ENCODE measurements at places on chromosomes 3 and 15.

- no peak for DNase-seq
Observed at GRCh38 chr15:27183201-27183600, 212.2 kb downstream of the GABRG3 start.

GRCh38 chr3:120763601-120764000 lies 21.1 kb downstream of the GTF2E1 start:
- DNase-seq = no peak

- DNase-seq = no peak
Observed at GRCh38 chr3:47108546-47108945, 55.4 kb downstream of the SETD2 start.

GRCh38 chr3:188198760-188199327 lies 44.9 kb downstream of the LPP start:
- no peak for DNase-seq

- DNase-seq = no peak
Observed at GRCh38 chr15:34304613-34305012, 33.0 kb downstream of the SLC12A6 start.

- DNase-seq = no peak
Observed at GRCh38 chr15:77983708-77984445, 93.6 kb downstream of the TBC1D2B start.

GRCh38 chr3:124263168-124263567 lies 271.2 kb upstream of the ROPN1 start:
- DNase-seq = no peak

GRCh38 chr3:37262816-37263393 lies 88.5 kb upstream of the LRRFIP2 start:
- DNase-seq = no peak

DNA sequence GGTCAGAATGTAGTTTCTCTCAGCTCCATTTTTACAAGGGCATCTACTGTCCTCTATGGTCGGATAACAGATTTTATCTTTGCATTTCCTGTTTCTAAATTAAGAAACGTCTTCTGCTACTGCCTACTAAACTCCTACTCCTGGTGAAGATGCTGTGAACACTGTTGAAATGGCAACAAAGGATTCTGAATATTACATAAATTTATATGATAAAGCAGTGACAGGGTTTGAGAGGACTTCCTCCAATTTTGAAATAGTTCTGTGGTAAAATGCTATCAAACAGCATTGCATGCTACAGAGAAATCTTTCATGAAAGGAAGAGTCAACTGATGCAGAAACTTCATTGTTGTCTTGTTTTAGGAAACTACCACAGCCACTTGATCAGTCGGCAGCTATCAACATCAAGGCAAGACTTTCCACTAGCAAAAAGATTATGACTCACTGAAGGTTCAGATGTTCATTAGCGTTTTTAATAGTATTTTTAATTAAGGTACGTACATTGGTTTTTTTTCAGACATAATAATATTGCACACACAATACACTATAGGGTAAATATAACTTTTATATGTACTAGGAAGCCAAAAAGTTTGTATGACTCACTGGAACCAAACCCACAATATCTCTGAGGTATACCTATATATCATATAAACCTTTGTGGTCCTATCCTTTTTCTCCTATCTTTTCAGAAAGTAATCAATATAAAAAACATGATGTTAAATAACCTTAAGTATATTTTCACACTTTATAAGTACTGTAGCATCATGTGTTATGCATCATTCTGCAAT lies 156.1 kb downstream of the STAG1 start:
- DNase-seq = no peak

DNA sequence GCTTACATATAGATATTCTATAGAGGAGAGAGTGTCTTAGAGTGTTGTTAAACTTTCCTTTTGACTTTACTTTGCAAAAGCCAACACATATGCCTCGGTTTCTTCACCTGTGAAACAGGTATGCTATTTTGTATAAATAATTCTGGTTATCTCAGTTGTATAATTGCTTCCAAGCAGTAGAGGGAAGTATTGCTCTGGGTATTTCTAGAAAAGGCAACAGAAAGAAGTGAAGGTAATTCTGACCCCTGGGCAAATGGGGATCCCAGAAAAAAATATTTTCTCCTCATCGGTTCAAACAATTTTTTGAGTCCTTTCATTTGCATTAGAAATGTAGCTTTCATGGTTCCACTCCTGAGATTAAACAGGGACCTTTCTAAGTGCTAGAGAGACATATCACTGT lies 216.5 kb upstream of the SEMA6D start:
- DNase-seq = no peak

GRCh38 chr15:70493787-70494516 lies 269.4 kb downstream of the UACA start:
- DNase-seq = no peak

DNA sequence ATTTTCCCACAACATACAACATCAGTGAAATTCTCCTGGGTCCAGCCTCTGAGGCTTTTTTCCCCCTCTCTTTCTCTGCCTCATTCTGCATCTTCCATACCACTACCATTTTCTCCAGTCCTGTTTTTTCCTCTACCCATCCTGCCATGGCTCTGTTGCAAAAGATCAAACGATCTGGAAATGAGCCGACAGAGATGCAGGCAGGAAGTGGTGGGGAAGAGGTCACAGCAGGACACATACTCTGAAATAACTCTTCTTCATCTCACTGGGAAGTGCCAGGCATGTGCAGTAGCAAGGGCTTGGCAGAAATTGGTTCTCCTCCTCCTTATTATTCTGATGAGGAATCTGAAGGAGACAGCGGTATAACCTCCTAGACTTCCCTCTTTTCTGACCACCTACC lies 114.3 kb downstream of the CORO2B start:
- DNase-seq = no peak

GRCh38 chr15:42710662-42711061 lies 26.3 kb downstream of the CDAN1 start:
- no peak for DNase-seq

GRCh38 chr15:58518626-58519025 lies 86.8 kb downstream of the LIPC start:
- no peak for DNase-seq

DNA sequence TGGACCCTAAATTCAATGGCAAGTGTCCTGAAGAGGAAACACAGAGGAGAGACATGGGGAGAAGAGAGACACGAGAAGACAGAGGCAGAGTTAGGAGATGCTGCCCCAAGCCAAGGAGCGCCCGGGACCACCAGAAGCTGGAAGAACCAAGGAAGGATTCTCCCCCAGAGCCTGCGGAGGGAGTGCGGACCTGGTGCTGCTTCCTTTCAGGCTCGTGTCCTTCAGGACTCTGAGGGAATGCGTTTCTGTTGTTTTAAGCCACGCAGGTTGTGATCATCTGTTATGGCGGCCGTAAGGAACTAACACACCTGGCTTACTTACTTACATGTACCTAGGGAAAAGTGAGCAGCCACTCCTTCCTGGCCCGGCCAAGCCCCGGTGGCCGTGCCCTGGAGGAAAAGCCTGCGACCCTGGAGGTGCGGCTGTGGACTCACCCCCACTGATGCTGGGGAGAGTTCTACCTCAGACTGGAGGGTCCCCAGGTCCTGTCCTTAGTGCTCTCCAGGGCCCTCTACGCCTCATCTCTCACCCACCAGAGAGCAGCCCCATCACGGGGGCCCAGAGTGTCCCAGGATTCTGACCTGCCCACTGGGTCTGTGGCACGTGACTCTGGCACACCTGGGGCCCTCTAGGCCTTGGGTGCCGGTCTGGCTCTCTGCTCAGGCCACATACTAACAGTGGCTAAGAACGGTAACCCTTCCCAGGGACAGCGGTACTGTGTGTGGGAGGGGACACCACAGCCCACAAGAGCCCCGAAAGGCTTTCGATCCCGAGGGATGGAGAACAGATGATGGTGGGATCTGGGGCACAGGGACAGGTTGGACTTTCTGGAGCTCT lies 61.8 kb downstream of the ITGA11 start:
- DNase-seq = no peak

DNA sequence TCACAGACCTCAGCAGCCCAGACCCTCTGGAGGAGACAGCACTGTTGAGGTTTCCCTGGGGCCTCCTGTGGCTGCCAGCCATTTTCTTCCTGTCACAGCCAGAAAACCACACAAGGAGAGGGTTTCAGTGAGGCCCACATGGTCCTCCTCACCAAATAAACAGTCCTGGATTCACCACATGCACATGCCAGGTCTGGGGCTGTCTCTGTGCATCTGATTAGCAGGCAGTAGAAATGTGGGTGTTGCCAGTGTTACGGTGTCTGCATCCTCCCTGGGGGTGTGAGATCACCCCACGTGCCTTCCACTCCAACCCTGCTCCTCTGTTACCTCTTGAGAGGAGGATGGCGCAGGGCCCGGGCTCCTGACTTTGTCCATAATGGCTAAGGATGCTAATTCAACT lies 140.4 kb downstream of the CHDH start:
- no peak for DNase-seq

DNA sequence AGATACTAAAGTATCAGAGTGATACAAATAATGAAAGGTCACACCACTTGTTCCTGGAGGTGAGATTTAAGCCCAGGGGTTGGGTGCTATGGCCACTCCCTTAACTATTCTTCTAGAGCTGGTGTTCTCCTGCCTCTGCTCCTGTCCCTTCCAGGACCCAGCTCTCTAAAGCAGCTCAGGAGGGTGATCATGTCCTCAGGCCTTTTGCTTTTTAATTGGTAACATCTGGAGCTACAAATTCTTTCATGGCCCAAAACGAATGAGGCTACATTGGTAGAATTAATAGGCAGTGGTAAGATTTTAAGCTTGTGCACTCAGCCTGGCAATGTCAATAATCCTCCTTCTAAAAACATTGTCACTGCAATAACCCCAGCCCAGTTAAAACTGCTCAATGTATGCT lies 38.2 kb upstream of the CNOT10 start:
- DNase-seq = no peak
